Sigmoid colon (tissue), 7 donors: ENCODE measurements at places on chromosomes 4 and X. TPM values are rescaled to one million over a fixed set of nuclear protein-coding genes. Genes with fewer than 3 reads are reported as not detected.
A peak's percentile ranks its signal among the peaks of the same experiment; 100 is the strongest.

Gene NXF3
- total RNA-seq: not detected

Gene SMAD1
- total RNA-seq: 30.3 TPM

Gene ADGRA3
- total RNA-seq: 72.1 TPM

Gene NUP62CL
- total RNA-seq: 0.71 TPM

Gene MUC7
- not detected for total RNA-seq

Gene SPANXN4
- total RNA-seq: not detected

DNA sequence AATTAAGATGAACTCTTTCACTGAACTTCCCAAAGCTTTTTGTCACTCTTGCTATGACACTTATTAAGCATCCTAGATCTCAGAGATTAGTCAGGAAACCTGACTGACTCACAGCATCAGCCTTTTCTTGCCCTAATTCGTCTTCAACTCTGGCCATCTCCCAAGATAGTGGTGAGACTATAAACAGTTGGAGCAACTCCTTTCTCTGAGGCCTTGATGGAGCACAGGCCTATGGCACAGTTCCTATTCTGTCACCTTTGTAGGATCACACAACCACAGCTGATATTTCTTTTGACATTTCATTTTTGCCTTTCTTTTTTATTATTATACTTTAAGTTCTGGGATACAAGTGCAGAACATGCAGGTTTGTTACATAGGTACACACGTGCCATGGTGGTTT lies 217.6 kb downstream of the PRR32 start:
- no peak for DNase-seq

DNA sequence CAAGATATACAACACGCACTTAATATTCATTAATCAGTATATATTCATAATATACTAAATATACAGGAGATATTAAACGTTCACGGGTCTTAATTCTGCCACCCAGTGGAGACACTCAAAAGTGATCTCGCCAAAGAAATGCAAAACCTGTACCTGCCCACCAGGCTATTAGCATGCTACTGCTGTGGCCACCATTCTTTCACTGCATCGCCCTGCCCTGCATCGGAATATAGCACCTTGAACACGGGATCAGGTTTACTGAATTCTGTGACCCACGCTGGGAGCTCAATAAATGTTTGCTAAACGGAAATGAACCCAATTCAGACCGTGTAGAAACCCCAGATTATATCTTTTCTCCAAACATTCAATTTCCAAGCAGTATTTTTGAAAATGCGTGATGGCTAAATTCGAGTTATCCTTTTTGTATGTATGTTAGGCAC lies 840 bp upstream of the CLCN3 start:
- DNase-seq: no peak

GRCh38 chr4:161376275-161376674 lies 787.5 kb downstream of the FSTL5 start:
- no peak for DNase-seq

DNA sequence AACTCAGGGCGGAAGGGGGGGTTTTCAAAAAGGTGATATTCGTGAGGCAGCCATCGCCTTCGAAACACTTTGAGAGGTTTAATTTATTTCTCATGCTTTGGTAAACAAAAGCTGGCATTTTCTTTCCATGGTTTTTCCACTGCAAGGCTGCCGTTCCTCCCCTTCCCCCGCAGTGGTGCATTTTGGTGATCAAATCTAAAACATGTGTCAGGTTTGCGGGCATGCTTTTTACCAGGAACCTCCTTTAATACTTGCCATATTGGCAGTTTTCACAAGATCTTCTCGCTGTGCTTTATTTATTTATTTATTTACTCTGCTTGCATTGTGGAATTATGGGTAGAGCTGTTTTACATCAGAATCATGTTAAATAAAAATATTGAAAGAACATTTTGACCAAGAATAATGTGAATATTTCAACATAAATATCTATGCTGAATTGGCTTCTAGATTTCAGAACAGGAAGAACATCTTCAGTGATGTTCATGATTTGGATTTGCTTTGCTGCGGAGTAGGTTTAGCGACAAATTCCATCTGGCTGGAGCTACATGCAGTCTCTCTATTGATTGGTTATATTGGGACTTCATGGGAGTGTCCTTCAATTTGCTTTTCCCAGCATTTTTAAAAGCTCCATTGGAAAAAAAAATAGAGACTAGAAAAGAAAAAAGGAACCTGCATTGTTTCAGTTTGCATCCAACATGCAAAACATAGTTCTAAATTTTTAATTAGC lies 54.4 kb downstream of the STOX2 start:
- no peak for DNase-seq

- DNase-seq: no peak
Measured at GRCh38 chr4:183788308-183788905, 116.7 kb upstream of the STOX2 start.

DNA sequence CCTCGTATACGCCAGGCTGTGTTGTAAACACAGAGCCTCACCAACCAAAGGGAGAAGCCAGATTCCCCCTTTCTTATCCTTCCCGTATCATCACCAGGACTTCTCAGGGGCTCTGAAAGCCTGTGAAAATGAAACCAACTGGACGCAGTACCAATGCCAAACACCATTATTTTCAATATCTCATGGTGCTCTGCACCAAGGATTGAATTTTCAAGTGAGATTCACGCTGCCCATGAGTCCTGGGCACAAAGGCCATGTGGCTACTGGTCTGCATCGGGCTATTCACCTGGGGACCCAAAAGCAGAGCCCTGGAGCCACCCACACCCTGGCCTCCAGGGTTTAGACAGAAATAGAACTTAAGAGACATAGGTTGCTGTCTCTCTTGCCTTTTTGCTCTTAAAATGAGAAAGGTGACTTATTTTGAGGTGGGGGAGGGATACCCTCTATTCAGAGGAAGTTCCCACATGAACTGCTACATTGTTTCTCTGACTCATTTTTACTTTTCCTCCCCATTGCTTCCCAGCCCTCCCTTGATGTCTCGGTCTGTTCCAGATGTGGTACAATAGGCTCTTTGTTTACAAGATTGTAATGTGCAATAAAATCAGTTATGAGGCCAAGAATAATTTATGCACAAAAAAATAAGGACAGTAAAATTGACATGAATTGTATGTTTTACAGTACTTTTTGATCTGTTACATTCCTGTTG lies 55.4 kb downstream of the MAML3 start:
- no peak for DNase-seq

DNA sequence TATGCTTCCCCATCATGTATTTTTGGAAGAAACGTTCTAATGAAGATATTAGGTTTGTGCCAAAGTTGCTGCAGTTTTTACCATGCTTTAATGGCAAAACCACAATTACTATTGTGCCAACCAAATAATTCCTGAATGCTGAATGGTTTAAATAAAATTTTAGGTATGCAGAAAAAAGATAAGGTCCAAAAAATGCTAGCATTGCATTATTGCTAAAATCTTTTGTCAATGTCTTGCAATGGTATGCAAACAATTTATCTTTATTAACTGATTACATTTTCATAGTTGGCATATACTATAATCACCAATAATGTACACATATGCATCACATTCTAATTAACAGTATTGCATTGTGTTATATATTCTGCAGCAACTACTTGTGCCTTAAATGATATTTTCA lies 1657.4 kb upstream of the IGFBP7 start:
- DNase-seq: no peak

- no peak for DNase-seq
Measured at GRCh38 chrX:5458300-5458842, 770.3 kb downstream of the NLGN4X start.

GRCh38 chr4:89681219-89681618 lies 155.7 kb downstream of the SNCA start:
- DNase-seq: no peak

- DNase-seq: peak; percentile 77
Measured at GRCh38 chr4:78058591-78059523, 1.7 kb downstream of the FRAS1 start.

DNA sequence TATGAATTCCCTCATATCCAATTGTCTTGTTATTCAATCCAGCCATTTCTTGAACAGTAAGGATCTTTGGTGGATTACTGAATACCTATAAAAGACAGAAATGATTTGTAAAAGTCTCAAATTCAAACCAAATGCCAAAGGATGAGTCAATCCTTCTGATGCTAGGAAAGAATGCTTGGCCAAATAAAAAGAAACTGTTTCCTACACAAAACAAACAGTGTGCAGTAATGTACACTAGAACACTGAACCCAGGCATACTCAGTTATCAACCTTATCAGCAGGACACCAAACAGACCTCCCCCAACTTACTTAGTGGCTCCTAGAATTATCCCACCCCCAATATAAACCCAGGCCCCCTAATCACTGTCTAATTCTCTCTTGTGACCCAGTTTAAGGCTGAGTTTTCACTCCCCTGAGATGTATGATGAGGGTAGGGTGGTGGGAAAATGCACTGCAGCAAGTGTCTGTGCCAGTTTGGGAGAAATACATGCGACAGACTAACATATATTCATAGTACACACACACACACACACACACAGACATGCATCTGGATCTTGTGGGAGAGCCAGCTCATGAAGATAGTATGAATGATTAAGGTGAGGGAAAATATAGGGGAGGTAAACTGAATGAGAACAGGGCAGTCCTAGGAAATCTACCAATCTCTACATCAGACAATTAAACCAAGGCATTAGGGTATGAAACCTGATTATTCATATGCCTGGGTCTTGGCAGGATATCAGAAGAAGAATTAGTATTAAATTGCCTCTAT lies 35.0 kb downstream of the CLDN2 start:
- no peak for DNase-seq

DNA sequence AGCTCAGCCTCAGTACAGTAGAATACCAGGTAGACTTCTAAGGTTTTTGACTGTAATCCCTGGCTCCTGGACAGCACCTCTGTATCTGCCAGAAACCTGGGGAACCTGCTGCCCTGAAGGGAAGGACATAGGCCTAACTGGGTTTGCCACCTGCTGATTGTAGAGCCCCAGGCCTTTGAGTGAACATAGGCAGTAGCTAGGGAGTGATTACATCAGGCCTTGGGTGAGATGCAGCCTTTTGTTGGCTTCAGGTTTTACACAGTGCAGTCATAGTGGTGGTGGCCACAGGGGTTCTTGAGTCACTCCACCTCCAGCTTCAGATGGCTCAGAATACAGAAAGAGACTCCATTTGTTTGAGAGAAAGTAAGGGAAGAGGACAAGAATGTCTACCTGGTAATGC lies 19.3 kb downstream of the IQCM start:
- DNase-seq: no peak
